ENCODE measurements at places on chromosomes 3 and 15. TPM values are rescaled to one million over a fixed set of nuclear protein-coding genes. Genes with fewer than 3 reads are reported as not detected.

The ZNF280D gene
- total RNA-seq = 55.1 TPM

The GATA2 gene
- 14.8 TPM for total RNA-seq

The MEX3B gene
- 2.0 TPM for total RNA-seq

The MB21D2 gene
- 5.2 TPM for total RNA-seq

The ACVR2B gene
- 15.1 TPM for total RNA-seq

The MBD4 gene
- 44.9 TPM for total RNA-seq

The GOLGA8H gene
- not detected for total RNA-seq

The MNS1 gene
- total RNA-seq = 0.49 TPM

The STRA6 gene
- total RNA-seq = not detected

The CPNE9 gene
- not detected for total RNA-seq

The CCR4 gene
- total RNA-seq = not detected

The COL6A5 gene
- total RNA-seq = not detected

The GREM1 gene
- 0.57 TPM for total RNA-seq

The RPUSD3 gene
- 40.1 TPM for total RNA-seq

The VWA5B2 gene
- not detected for total RNA-seq

The RPUSD2 gene
- 4.9 TPM for total RNA-seq

The CCR9 gene
- not detected for total RNA-seq

The GOLGA6D gene
- not detected for total RNA-seq

The GRAMD2A gene
- total RNA-seq = not detected

The KNL1 gene
- 0.19 TPM for total RNA-seq

The CKMT1B gene
- total RNA-seq = not detected

The PROS1 gene
- 37.8 TPM for total RNA-seq

The SERPINI2 gene
- total RNA-seq = not detected

The STRIT1 gene
- total RNA-seq = not detected

The TOPBP1 gene
- total RNA-seq = 27.4 TPM

The GPR27 gene
- 0.38 TPM for total RNA-seq

The EBLN2 gene
- 8.6 TPM for total RNA-seq

The FEZF2 gene
- total RNA-seq = not detected

The KNG1 gene
- not detected for total RNA-seq

The CEP152 gene
- 5.3 TPM for total RNA-seq

The PLA1A gene
- total RNA-seq = 1.5 TPM

The KY gene
- total RNA-seq = not detected

The GJD2 gene
- not detected for total RNA-seq

The CISH gene
- total RNA-seq = 3.5 TPM

The ITIH1 gene
- total RNA-seq = not detected

The REC114 gene
- total RNA-seq = not detected

The C3orf52 gene
- 0.85 TPM for total RNA-seq

The TRIM42 gene
- not detected for total RNA-seq

The SUSD5 gene
- 2.0 TPM for total RNA-seq

The LMAN1L gene
- not detected for total RNA-seq

The GP5 gene
- total RNA-seq = not detected

The TTLL13 gene
- total RNA-seq = not detected

The ZNF860 gene
- 0.38 TPM for total RNA-seq

The TOP2B gene
- total RNA-seq = 88.4 TPM

The HIGD2B gene
- total RNA-seq = not detected

The DVL3 gene
- 18.9 TPM for total RNA-seq

The WNT7A gene
- not detected for total RNA-seq

The IMPG2 gene
- total RNA-seq = 0.22 TPM

The ZNF80 gene
- total RNA-seq = not detected

The ADGRG7 gene
- total RNA-seq = not detected

Measured in subcutaneous adipose tissue (tissue), 4 donors.